ENCODE measurements at places on chromosomes 1 and 21.

- no peak overlapping the region for H3K4me3 ChIP-seq
- no peak for DNase-seq
- no peak overlapping the region for H3K27ac ChIP-seq
- no peaks in the 10 kb centered on the region for H3K4me1 ChIP-seq
- H3K36me3 ChIP-seq, result no peaks in the 10 kb centered on the region
These were observed 13.0 kb downstream of the RGS1 start for GRCh38 chr1:192588546-192588945.

DNA sequence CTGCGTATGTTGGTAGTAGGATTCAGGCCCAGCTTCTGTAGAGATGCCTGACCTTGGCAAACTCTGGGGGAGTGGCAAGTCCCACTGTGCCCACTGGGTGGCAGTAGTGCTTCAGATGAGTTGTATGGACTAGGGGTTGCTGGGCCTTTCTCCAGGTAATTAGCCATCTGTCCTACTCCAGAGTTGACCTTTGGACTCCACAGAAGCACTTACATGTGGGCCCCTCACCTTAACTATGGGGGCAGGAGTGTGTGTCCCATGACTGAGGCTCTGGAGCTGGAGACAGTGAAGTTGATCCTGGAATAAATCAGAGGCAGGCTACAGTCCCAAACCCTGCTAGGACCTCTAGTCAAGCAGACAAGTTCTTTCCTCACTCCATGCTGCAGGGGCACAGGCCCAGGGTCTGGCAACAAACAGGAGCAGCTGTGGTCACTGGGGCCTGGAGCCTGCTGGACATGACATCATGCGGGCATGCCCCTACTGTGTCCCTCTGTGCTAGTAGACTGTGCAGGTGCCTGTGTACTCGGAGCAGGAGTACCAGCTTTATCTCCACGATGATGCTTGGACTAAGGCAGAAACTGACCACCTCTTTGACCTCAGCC, 4.6 kb downstream of the DMAP1 start:
- H3K27me3 ChIP-seq, result no peaks in the 10 kb centered on the region
- H3K36me3 ChIP-seq, result peaks cover 75% of the 10 kb centered on the region
- DNase-seq, result no peak
- no peak overlapping the region for H3K27ac ChIP-seq
- H3K4me1 ChIP-seq, result peaks cover 17% of the 10 kb centered on the region

GRCh38 chr1:94316836-94317789, 79.7 kb upstream of the ARHGAP29 start:
- peaks cover 7% of the 10 kb centered on the region for H3K4me1 ChIP-seq
- no peaks in the 10 kb centered on the region for H3K36me3 ChIP-seq
- H3K27ac ChIP-seq, result no peak overlapping the region
- DNase-seq, result no peak
- no peak overlapping the region for H3K4me3 ChIP-seq

GRCh38 chr1:55447488-55447887, 232.3 kb upstream of the USP24 start:
- H3K27me3 ChIP-seq, result no peaks in the 10 kb centered on the region
- no peaks in the 10 kb centered on the region for H3K36me3 ChIP-seq
- peaks cover 3% of the 10 kb centered on the region for H3K4me1 ChIP-seq
- DNase-seq, result no peak
- H3K27ac ChIP-seq, result no peak overlapping the region

DNA sequence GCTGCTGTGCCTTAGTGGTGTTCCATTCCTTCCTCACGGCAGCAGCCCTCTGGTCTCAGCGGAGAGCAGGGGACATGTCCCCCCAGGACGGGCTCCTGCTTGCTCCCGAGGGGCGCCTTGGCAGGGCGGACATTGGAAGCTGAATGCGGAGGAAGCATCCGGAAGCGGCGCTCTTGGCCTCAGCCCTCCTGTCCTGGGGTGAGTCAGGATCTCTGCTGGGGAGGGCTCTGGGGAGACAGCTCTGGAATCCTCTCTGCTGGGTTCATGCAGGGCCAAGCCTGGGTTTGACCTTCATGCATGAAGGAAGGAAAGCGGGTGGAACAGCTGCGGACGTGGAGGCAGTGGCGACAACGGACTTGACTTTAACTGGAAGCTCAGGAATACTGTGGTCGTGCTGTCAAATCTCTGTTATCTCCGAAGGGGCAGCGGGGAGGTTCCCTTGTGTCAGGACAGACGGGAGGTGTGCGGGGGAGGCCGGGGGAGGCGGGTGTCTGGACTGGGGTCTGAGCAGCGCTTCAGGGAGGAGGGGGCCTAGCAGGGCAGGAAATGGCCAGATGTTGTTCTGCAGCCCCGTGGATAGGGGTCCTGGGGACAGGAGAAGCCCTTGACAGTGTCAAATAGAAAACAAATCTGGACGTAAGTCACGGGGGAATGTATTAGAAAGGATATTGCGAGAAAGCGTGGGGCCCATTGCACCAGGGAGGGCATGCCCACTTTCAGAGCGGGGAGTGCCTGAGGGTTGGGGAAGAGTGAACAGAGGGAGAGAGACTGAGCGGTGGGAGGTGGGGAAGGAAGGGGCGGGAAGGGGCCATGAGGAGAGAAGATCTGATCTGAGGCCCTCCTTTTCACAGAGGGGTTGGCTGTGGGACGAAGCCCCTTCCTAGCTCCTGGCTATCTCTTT, 26.6 kb downstream of the CRYAA start:
- peak; percentile 31 for DNase-seq
- peaks cover 10% of the 10 kb centered on the region for H3K4me1 ChIP-seq
- no peaks in the 10 kb centered on the region for H3K27me3 ChIP-seq

DNA sequence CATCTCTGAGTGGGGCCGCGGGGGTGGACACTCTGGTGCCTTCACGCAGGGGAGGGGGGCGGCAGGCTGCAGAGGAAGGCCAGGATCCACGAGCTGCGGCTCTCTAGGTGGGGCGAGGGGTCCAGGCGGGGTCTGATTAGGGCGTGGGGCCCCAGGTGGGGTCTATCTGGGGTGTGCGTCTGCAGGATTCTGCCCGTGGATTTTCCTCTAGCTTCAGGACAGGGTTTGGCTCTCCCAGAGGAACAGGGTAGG, 6.3 kb downstream of the JMJD4 start:
- peak overlapping the region; percentile 42 for H3K4me3 ChIP-seq
- H3K27ac ChIP-seq, result no peak overlapping the region
- H3K27me3 ChIP-seq, result no peaks in the 10 kb centered on the region
- H3K36me3 ChIP-seq, result peaks cover 29% of the 10 kb centered on the region
- H3K4me1 ChIP-seq, result peaks cover 31% of the 10 kb centered on the region

- H3K27me3 ChIP-seq, result no peaks in the 10 kb centered on the region
- H3K27ac ChIP-seq, result no peak overlapping the region
- DNase-seq, result no peak
- no peaks in the 10 kb centered on the region for H3K36me3 ChIP-seq
These were observed 19.2 kb upstream of the CLSTN1 start for GRCh38 chr1:9842781-9843575.
